ENCODE measurements at places on chromosomes 2 and 18.

DNA sequence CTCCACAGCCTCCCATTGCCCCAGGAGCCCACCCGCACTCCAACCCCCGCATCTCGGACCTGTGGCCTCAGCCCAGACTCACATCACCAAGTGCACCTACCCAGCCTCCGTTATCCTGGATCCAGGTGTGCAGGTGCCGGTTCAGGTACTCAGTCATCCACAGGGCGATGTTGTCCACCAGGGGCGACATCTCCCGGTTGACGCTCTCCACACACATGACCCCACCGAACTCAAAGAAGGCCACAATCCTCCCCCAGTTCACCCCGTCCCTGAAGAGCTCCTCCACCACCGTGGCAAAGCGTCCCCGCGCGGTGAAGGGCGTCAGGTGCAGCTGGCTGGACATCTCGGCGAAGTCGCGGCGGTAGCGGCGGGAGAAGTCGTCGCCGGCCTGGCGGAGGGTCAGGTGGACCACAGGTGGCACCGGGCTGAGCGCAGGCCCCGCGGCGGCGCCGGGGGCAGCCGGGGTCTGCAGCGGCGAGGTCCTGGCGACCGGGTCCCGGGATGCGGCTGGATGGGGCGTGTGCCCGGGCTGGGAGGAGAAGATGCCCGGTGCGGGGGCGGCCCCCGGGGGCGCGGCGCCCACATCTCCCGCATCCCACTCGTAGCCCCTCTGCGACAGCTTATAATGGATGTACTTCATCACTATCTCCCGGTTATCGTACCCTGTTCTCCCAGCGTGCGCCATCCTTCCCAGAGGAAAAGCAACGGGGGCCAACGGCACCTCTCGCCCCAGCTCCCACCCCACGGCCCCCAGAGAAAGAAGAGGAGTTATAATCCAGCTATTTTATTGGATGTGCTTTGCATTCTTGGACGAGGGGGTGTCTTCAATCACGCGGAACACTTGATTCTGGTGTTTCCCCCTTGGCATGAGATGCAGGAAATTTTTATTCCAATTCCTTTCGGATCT, 1.3 kb downstream of the BCL2 start:
- peak; percentile 63 for DNase-seq

DNA sequence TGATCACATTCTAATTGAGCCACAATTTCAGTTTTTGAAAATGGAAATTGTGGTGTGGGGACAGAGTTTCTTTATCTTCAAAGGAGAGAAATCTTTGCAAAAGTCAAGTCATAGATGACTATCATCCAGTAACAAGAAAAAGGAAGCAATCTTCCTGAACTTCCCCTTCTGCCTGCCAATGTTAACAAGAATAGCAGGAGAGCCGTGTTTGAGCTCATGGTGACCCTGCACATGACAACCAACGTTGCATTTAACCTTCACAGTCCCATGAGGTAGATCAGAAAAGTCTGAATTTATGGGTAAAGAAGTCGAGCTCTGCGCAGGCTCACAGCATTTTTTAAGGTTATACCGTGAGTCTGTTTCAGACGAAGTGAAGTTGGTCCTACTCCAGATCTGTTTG, 454.9 kb downstream of the LPIN1 start:
- DNase-seq: peak; percentile 18

GRCh38 chr2:132589111-132589830, 80.7 kb downstream of the LYPD1 start:
- no peak for DNase-seq

DNA sequence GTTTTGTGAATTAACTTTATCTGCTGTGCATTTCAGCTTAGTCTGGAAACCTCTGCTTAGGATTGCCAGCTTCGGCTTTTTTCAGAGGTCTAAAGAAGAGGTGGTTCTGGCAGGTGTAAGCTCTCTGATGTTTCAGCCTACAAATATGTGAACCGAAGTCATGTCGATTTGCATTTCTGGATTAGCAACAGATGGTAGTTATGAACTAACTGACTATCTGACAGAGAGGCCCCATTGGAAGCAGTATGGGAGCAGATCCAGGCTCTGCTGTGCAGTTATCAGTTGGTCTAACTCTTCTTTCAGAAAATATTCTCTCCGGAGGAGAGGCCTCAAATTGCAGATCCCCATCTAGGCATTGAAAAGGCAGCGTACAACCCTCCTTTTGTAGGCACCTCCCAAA, 32.7 kb upstream of the SPRED2 start:
- no peak for DNase-seq

- DNase-seq: no peak
Measured at GRCh38 chr2:120776649-120777048, 41.0 kb downstream of the GLI2 start.

DNA sequence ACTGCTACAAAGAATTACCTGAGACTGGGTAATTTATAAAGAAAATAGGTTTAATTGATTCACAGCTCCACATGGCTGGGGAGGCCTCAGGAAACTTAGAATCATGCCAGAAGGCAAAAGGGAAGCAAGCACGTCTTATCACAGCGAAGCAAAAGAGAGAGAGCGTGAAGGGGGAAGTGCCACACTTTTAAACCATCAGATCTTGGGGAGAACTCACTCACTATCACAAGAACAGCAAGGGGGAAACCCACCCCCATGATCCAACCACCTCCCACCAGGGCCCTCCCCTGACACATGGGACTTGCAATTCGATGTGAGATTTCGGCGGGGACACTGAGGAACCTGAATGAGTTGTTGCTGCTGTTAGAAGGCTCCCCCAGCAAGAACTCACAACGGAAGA, 220.2 kb upstream of the PIEZO2 start:
- no peak for DNase-seq

GRCh38 chr2:154375579-154375931, 322.9 kb upstream of the KCNJ3 start:
- DNase-seq: no peak

- no peak for DNase-seq
Measured at GRCh38 chr18:9653390-9653789, 39.0 kb upstream of the PPP4R1 start.

GRCh38 chr18:10895976-10896375, 253.4 kb downstream of the PIEZO2 start:
- DNase-seq: no peak

- DNase-seq: no peak
Measured at GRCh38 chr2:235232449-235233433, 261.1 kb upstream of the AGAP1 start.

- DNase-seq: no peak
Measured at GRCh38 chr2:136362676-136363390, 244.9 kb upstream of the CXCR4 start.

GRCh38 chr18:8031496-8031895, 464.4 kb downstream of the PTPRM start:
- DNase-seq: no peak

GRCh38 chr2:74947703-74948102, 10.7 kb upstream of the POLE4 start:
- DNase-seq: no peak

GRCh38 chr2:60317844-60318243, 235.6 kb downstream of the BCL11A start:
- DNase-seq: no peak

DNA sequence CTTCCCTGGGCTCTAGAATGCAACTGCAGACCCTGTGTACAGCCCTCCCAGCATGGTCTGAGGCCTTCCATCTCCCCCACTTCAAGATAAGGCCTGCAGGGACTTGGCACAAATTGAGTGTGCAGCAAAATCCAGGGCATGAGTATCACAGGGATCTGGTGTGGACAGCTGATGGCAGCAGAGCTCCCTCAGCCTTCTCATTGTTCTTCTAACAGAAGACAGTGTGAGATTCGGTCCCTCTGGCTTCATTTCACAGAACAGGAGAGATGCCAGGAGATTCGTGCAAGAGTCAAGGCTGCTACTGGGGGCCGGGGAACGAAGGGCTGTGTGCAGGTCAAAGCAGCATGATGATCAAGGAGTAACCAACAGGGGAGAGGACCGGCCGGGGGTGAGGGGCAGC, 85.8 kb downstream of the UXS1 start:
- no peak for DNase-seq

GRCh38 chr2:86135653-86136052, 29.6 kb downstream of the PTCD3 start:
- no peak for DNase-seq

DNA sequence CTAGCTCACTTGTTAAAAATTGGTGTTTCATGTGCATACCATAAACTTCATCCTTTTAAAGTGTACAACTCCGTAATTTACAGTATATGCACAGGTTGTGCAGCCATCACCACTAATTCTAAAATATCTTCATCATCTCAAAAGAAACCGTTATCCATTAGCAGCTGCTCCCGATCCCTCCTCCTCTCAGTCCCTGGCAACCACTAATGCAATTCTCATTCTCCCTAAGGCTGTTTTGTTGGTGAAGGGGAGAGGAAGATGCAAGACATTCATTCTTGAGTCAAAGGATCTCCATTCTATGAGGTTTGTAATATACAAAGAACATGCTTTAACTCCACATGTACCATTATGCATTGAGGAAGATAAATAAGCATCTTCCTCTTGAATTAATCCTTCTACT, 48.6 kb downstream of the RNU4ATAC start:
- no peak for DNase-seq

Data from GF-D8 (cell line).